ENCODE measurements at places on chromosomes 5 and 9.

- DNase-seq = no peak
These were observed 63.4 kb downstream of the PSD2 start for GRCh38 chr5:139859013-139859412.

DNA sequence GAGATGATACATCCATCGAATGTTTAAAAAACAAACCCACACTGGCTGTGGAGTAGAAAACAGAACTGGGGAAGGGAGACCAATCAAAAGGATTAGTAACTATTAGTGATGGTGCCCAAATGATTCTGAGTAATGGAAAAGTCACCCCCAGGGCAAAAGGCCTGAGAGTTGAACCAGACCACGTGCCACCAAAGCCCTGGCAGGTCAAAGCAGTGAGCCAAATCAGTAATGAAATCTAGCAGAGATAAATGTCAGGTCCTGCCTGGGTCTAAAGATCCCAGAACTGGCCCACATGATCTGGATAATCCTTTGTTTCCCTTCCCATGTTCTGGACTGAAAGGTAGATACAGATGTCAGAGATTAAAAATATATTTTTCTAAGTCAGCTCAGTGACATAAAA is 9.4 kb downstream of the OTULINL start:
- DNase-seq = no peak

- DNase-seq = no peak
These were observed 13.1 kb upstream of the LHFPL2 start for GRCh38 chr5:78661691-78662090.

- DNase-seq = no peak
These were observed 14.5 kb downstream of the TBCA start for GRCh38 chr5:77761606-77762005.

DNA sequence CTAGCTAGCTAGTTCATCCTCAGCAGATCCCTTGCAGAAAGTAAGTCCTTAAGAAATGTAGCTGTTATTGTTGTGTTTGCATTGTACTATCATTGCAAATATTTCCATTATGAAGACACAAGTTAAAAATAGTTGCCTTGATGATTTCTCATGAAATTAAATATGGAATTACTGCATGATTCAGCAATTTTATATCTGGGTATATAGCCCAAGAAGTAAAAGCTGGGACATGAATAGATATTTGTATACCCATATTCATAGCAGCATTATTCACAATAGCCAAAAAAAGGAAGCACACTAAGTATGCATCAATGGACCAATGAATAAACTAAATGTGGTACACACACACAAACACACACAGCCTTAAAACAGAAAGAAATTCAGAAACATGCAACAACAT is 6.8 kb downstream of the IFNB1 start:
- DNase-seq = no peak

DNA sequence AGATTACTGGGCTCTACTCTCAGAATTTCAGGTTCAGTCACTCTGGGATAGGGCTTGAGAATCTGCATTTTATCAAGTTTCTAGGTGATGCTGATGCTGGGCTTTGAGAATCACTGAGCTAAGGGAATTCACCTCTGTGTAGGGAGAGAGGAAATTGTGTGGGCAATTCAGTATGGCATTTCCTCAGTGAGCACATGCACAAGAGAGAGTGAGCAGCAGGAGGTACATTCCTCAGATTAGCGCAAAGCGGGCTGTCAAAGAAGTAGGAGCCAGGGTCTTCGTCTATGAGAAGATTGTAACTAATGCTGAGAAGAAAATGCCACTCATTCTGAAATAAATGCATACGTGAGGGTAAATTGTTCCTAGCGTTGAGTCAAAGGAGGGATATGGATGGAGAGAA is 175.9 kb downstream of the KIF4B start:
- DNase-seq = no peak

- DNase-seq = no peak
These were observed 717.8 kb downstream of the CDH18 start for GRCh38 chr5:19270153-19270552.

DNA sequence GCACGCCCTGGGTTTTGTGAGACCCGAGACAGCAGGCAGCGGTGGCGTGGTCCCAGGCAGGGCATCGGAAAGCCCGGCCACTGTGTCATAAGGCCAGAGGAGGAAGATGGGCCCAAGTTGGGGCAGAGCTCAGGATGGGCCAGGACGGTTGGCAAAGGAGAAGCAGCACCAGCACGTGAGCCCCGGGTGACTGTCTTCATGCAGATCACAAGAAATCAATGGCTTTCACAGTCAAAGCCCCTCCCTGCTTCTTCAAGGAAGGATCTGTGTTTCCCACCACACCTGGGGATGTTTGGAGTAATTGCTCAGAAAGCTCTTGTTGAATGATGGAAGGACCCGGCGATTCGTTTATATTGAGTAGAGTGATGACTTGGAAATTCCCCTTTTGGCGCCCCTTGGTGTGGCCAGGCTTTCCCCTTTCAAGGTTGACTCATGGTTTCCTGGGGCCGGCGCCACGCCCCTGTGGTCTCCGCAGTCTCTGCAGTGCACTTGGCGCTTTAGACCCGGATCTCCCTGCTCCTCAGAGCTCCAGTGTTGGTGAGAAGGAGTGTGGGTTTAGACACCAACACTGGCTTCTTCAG is 52.1 kb downstream of the IL31RA start:
- peak; percentile 87 for DNase-seq

DNA sequence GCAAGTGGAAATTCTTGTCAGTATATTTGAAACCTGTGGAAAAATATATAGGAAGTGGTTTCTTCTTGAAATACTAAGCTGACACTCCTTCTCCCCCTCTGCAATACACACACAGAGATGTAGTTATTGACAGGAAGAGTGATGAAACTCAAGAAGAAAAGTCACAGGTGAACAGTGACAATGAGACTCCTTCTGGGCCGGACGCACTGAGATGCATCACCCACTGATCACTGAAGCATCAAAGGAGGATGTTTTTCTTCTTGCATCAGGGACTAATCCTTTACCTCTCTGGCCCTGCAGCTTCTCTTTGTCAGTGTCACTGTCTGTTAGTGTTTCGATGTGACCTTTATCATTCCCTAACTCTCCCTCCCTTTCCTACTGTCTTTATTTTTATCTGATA is 1864.2 kb upstream of the C9orf72 start:
- DNase-seq = no peak

- DNase-seq = no peak
These were observed 127.5 kb downstream of the PPP2R2B start for GRCh38 chr5:146751054-146751453.

DNA sequence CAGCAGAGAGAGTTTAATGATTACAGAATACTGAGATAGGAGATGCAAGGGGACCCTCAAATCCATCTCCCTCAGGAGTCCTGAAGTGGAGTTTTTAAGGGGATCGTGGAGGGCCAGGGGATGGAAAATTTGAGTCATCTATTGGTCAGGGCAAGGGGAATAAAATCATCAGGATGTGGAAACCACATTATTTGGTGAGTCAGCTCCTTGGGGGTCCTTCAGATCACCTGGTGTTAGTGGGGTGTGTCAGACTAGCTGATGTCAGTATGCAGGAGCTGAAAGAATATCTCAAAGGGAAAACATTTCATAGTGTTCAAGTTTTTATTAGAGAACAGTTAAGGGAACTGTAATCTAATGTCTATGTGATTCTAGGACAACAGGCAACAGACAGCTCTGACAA is 183.0 kb upstream of the FTMT start:
- no peak for DNase-seq

DNA sequence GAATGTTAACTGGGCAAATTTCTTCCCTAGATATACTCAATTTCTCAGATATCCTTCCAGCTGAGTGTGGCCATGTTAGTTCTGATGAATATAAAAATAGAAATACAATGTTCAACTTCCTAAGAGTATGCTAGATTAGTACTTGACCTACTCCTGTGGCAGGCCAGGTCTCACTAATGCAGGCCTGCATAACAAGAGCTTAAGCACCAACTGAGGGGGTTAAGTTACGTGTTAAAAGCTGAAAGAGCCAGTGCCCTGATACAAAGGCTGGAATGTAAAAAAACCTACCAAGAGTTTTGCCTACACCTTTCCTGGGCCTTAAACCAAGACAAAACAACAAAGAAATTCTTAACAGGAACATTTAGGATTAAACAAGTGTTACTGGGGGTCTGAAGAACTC is 102.8 kb downstream of the MRPS30 start:
- DNase-seq = no peak

DNA sequence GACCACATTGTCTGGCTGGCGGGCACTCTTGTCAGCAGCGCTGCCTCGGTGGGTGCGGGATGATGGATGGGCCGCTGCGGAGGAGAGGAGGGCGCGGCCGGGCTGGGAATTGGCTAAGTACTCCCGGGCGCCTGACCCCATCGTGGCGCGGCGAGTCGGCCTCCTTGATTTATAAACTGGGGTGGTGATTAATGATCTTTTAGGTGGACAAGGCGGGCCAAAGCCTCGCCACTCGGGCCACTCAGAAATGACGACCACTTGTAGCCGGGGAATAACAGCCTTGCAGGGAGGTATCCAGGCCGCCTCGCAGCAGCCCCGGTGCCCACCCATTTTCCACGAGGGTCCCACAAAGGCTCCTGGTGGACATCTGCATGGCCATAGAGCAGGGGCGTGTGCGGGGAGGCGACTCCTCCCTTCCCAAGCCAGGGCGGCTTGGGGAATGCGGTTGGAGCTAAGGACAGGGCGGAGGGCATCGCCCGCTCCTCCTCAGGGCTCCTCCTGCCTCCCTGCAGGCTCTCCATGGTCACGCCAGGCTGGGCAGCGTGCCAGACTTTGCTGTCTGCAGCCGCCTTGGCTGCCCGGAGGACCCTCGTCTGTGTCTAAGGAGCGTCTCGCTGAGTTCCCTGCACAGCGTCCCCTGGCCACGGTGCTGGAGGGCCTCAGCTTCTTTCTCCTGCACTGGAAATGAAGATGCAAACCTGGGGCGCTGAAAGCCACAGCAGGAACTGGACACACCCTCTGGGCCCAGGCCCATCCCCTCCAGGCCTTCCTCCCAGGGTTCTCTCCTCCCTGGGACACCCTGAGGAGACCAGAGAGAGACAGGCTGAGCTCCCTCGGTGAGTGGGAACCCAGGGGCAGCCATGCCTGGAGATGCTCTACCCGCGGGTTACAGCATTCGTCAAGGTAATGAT is 287.4 kb upstream of the IRX4 start:
- no peak for DNase-seq

- no peak for DNase-seq
These were observed 20.6 kb downstream of the TMEM161B start for GRCh38 chr5:88248094-88248493.

GRCh38 chr5:138649775-138650174 is 74.6 kb upstream of the HSPA9 start:
- no peak for DNase-seq

- DNase-seq = no peak
These were observed 4.3 kb upstream of the AGPAT2 start for GRCh38 chr9:136691316-136692184.

GRCh38 chr9:96033896-96034295 is 158.4 kb downstream of the ERCC6L2 start:
- no peak for DNase-seq

DNA sequence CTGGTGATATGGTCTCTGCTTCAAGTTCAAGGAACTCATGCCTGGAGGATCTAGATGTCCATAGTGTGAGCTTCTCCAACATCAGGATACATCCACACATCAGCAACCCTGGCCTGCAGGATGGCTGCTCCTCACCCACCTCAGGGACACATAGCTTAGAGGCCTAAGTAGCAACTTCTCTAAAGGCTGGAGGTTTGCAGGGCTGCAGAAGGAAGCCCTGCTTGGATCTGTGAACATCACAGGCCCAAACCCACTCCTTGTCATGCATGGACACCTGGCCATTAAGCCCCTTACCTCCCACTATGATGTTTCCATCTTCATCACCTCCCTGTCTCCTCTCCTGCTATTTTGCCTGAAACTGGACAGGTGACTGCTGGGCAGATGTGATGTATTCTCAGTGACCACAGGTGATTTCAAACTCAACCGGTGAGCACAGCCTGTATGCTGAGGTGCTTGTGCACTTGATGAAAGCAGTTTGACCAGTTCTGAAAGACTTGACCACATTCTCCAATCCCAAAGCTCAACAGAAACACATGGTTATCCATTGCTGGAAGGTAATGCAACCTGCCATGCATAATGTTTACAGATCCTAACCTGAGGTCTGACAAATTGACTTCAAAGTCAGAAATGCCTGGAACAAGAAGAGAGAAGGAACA is 205.2 kb downstream of the FSTL4 start:
- DNase-seq = no peak

GRCh38 chr9:75391497-75391896 is 303.2 kb downstream of the OSTF1 start:
- DNase-seq = no peak

DNA sequence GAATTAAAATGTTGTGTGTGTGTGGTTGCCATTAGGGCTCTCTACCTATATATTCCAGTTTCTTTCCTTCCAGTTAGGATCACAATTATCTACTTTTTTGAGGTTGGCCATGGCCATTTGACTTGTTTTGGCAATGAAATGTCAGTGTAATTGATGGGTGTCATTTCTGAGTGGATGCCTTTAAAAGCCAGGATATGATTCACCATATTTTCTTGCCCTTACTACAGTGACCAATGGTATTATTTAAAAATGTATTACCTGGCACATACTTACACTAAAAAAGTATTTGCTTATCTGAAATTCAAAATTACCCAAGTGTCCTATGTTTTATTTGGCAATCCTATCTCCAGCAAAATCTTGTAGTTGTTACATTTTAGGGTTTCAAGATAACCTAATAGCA is 258.7 kb upstream of the ACTBL2 start:
- no peak for DNase-seq

- no peak for DNase-seq
These were observed 85.3 kb upstream of the STC2 start for GRCh38 chr5:173413471-173413982.

DNA sequence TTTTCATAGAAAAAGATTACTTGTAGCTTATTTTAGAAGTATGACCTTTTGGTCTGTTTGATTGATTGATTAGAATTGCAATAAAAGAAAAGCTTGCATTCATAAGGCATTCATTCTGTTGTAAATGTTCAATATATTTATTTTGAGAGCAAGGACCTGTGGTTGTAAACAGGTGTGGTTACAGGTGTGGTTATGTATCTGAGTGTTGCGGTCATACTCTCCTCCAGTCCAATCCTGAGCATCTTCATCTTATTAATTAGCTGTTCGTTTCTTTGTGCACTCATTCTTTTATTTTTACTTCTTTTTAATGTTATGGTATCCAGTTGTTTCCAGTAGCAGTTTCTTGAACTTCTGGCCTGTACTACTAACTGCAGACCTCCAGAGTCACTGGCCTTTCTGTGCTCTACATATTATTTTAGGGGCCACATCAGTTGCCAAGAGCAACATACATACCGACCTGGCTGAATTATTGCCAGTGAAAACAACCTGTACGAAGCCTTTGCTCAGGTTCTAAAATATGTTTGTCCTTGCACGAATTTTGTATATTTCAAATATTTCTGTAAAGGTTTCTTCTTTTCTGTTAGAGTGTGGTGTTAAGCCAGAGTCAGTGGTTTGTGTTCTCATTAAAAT is 128.7 kb downstream of the CDC42SE2 start:
- DNase-seq = no peak

DNA sequence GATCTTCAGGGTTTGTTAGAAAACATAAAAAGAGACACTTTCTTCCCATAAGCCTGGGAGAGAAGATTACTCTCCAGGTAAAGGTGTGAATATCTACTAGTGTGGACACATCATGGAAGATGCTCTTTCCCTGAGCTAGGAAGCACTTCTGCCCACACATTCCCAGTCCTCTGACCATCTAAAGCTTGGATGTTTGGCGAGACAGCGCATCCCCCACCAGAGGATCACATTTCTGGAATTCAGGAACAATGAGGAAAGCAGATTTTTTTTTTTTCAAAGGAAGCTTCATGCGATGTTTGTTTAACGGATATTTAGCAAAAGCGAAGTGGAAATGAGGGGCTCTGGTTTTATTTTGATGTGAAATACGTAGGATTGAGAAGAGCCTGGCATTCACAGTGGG is 6.2 kb downstream of the SVEP1 start:
- DNase-seq = no peak

Measured in activated CD4-positive, alpha-beta T cell treated with anti-CD3 and anti-CD28 coated beads, Interleukin-2, amount 50 U/mL, for 16 hours (primary cell).